ENCODE measurements at places on chromosomes 1 and 21.

- no peak for DNase-seq
Measured at GRCh38 chr1:157137408-157138219, 581 bp downstream of the ETV3 start.

DNA sequence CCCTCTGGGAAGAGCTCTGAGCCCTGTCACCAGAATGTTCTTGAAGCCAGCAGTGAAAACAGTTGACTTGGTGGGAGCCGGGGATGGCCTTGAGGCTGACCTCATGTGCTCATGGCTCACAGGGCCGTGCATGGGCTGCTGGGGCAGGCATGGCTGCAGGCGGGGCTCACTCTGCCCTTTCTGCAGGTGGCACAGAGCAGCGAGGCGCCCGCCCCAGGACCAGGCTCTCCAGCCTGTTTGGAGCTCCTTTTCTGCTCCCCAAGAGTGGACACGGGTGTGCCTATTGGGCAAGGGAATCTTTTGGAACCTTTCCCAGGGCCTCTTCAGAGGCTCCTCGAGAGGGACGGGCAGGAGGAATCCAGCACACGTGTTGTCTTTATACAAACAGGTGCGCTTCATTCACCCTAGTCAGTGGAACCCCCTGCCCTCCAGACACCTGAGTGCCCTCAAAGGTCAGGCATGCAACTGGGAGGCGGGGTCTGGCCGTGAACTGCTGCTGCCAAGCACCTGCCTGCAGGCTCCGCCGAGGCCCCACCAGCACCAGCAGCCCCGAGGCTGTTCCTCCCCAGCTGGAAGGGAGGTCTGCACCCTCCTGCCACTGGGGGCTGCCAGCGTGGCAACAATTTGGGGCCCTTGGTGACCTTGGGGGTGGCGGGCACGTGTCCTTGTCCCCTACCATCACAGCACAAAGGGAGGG lies 2.6 kb upstream of the TTC34 start:
- DNase-seq, result no peak

GRCh38 chr1:244395965-244396364 lies 55.7 kb downstream of the ADSS2 start:
- DNase-seq, result peak; percentile 3

- DNase-seq, result peak; percentile 92
Measured at GRCh38 chr1:23484253-23485001, 448 bp upstream of the ASAP3 start.

DNA sequence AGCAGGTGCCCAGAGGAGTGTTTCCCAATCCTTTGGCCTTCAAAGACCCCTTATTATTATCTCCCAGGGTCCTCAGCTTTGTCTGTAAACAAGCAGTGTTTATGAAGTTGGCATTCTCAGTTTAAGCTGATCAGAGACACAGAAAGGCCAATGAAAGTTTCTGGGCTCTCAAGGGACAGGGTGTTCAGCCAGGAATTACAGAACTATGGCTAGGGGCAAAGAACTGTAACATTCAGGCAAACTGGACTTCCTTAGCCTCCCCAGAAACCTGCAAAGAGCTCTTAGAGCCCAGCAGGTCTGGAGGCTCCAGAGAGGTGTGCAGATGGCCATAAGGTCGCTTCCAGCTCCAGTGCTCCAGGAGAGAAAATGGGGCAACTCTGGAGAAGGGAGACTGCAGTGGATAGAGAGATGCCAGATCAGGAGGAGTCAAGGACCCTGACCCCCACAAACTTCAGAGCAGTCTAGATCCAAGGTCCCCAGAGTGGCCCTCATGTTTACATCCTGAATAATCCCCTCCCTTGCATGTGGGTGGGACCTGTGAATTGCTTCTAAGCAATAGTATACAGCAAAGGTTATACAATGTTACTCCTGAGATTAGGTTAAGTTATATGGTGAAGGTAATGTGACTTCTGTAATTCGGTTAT lies 6.2 kb downstream of the ECHDC2 start:
- no peak for DNase-seq

GRCh38 chr1:229617351-229618100 lies 8.4 kb downstream of the TAF5L start:
- no peak for DNase-seq

DNA sequence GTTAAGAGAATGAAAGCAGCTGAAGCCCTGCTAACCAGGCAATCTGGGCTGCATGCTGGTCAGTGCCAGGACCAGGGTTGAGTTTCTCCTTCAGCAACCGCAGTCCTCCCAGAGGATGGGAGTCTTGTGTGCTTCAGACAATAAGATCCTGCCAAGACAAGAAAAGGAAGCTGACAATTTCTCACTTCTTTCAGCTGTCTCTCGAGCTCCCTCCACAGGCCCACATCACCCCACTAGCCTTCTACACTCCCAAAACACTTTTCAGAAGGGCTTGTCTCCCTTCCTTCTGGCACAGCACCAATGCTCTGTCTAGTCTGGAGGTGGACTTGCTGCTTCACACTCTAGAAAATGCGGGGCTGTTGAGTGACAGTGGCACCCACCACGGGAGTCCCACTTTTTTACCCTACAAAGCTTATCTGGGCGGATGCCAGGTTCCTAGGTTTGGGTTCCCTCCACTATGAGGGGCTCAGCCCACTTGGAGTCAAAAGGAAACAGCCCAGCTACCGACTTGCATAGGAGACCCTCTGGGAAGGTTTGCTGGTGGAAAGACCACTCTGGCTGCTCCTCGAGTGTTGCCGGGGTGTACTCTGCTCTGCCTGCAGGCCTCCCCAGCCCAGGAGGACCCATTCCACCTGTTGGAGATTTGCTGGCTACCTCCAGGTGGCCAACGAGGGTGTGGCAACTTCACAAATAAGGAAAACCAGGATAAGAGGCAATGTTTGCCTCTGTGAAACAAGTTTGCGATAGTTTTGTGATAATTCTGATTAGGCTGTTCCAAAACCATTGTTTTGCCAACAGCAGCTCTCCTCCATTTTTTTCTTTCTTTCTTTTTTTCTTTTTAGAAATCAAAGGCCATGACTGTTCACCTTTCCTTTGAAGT lies 68.9 kb downstream of the TENT5C start:
- DNase-seq, result no peak

DNA sequence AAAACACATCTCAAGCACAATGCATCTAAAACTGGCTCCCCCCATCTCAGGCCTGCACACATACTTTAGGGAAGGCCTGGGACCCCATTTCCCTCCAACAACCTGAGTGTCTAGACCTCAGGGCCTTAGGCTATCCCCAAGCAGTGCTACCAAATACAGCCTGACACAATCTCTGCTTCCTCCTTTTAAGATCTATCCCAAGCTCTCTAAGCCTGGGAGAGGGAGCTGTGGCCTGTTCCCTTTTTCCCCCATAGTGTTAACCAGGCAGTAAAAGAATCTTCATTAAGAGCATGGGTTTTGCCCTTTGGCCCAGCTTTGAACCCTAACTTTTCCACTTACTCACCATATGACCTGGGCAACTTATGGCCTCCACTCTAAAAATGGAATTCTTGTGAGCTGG lies 10.8 kb upstream of the COL8A2 start:
- no peak for DNase-seq

- DNase-seq, result no peak
Measured at GRCh38 chr1:229699613-229700267, 73.7 kb downstream of the URB2 start.

DNA sequence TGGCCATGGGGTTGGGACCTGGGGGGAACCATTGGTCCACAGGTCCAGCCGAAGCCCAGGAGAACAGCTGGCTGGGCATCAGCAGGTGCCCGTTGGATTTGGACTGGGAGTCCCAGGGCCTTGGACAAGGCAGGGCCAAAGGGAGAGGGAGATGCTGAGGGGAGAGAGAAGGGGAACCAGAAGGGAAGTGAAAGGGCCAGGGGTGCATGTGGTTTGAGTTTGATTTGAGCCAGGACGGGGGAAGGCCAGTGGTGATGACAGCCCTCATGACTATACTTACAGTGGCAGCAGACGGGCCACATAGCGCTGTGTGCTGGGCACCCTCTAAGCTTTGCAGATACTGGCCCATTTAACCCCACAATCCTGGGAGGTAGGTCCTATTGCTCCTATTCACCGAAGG lies 18.8 kb downstream of the AGRN start:
- DNase-seq, result no peak

- DNase-seq, result no peak
Measured at GRCh38 chr1:178434360-178434759, 62.4 kb downstream of the CLEC20A start.
